Cerebellar cortex (tissue), 1 donor: ENCODE measurements at places on chromosomes 5 and 9.
A peak's percentile ranks its signal among the peaks of the same experiment; 100 is the strongest.

DNA sequence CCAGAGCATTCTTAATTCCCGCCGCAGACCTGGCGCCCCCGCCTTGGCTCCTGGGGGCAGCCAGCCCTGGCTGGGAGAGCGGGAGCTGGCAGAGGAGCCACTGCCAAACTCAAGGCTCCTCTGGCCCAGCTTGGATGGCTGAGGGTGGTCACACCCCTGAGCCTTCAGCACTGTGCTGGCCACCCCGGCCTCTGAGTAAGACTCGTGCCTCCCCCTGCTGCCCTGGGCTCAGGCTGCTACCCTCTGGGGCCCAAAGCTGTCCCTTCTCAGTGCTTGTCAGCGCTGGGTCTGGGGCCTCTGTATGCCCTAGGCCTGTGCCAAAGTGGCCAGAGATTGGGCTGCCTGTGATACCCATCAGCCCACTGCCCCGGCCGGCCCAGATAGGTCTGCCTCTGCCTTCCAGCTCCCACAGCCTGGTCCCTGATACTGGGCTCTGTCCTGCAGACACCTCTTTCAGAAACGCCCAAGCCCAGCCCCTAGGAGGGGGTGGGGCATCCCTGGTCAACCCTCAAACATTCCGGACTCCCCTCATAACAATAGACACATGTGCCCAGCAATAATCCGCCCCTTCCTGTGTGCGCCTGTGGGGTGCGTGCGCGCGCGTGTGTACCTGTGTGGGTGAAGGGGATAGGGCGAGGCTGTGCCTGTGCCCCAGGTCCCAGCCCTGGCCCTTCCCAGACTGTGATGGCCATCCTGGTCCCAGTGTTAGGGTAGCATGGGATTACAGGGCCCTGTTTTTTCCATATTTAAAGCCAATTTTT is 4.4 kb upstream of the PRR7 start:
- no peak for DNase-seq

DNA sequence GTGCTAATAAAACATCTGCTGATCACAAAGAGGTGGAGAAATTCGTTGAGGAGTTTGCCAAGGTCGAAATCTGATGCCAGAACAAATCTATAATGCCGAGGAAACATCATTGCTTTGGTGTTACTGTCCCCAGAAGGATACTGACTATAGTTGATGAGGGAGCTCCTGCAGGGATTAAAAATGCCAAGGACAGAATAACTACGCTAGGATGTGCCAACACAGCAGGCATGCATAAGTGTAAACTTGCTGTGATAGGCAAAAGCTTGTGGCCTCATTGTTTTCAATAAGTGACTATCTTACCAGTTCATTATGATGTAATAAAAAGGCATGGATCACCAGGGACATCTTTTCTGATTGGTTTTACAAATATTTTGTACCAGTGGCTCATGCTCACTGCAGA is 66.8 kb upstream of the ADCY2 start:
- no peak for DNase-seq

- no peak for DNase-seq
These were observed 2.6 kb upstream of the SNX18 start for GRCh38 chr5:54514841-54515432.

- peak; percentile 73 for DNase-seq
These were observed 6.7 kb upstream of the ANKRD18B start for GRCh38 chr9:33517373-33517772.

- no peak for DNase-seq
These were observed 83.1 kb downstream of the JMY start for GRCh38 chr5:79318935-79319614.

DNA sequence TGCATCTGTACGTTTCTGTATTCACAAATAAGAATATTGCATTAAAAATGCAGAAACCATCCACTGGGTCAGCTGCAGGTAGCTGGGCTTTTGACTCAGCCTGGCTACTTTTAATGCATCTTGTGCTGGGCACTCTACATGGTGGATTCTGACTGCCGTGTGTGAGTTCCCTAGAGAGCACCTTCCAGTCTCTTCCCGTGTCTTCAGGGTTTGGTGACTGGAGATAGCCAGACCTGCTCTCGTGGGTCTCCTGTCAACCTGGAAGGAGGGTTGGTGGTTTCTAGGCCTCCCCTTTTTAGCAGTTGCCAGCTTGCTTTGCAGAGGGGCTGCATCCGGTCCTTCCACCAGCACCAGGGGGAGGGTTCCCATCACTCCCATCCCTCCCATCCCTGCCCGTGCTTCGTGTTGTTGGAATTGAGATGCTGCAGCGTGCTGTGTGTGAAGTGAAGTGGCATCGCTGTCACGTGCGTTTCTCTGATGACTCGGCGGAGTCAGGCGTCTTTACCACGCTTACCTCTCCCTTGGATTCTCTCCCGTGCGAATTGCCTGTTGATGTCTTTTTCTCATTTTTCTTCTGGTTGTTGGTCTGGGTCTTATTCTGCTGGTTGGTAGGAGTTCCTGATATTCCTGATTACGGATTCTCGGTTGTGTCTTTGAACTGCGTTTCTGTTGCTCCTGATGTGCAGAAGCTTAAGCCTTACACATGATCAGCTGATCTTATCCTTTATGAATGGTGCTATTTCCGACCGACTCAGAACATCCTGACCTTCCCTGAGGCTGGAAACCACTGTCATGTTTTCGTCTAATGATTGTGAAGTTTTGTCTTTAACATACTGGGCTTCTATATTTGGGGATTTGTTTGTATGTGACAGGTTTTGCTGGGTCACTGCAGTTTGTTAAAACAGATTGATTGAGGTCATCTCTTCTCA is 16.9 kb downstream of the FBXW5 start:
- no peak for DNase-seq

- DNase-seq, result no peak
These were observed 16.2 kb downstream of the LMNB1 start for GRCh38 chr5:126793097-126793496.

- DNase-seq, result no peak
These were observed 193.5 kb downstream of the PLK2 start for GRCh38 chr5:58266402-58266801.

DNA sequence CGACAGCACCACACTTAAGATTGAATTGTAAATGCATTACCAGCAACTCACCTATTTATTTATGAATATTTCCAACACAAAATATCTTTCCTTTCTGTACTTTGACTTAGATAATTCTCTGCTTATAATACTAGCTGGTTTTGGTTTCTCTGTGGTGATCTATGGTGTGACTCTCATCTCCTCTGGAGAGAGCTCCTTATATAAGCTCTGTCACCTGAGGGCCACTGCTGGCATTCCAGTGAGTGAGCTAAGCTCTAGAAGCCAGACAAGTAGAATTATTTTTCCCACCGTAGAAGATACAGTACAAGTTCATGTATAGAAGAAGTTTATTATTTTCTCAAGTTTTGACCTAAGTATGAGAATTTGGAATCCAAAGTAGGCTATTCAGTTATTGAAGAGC is 111.5 kb downstream of the CDC42SE2 start:
- no peak for DNase-seq

DNA sequence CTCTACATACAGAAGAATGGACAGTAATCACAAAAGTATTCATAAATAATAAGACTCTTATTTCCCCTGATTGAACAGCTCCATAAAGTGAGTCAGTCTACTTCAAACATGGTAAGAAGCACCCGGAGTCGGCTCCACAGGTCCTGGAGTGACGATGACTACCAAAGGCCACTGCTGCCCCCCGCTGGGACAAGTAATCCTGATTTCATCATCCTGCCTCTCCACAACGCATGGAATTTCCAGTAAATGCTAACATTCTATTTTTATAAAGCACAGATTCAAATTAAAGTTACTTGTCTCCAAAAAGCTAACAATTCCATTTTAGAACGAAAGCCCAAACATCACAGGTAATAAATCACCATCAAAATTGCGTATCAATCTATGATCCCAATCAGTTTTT is 16.2 kb downstream of the ATPSCKMT start:
- no peak for DNase-seq

DNA sequence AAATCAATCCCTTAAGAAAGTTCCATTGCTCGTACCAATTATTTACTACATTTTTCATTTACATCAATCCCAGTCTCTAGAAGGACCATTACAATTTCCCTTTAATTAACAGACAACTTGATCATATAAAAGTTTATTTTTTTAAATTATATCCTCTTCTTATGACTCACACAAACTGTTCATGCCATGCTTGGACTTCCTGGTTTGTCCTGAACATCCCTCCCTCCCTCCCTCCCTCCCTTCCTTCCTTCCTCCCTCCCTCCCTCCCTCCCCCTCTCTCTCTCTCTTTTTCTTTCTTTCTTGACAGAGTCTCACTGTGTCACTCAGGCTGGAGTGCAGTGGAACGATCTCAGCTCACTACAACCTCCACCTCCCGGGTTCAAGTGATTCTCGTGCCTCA is 11.6 kb upstream of the CLTB start:
- DNase-seq, result no peak

DNA sequence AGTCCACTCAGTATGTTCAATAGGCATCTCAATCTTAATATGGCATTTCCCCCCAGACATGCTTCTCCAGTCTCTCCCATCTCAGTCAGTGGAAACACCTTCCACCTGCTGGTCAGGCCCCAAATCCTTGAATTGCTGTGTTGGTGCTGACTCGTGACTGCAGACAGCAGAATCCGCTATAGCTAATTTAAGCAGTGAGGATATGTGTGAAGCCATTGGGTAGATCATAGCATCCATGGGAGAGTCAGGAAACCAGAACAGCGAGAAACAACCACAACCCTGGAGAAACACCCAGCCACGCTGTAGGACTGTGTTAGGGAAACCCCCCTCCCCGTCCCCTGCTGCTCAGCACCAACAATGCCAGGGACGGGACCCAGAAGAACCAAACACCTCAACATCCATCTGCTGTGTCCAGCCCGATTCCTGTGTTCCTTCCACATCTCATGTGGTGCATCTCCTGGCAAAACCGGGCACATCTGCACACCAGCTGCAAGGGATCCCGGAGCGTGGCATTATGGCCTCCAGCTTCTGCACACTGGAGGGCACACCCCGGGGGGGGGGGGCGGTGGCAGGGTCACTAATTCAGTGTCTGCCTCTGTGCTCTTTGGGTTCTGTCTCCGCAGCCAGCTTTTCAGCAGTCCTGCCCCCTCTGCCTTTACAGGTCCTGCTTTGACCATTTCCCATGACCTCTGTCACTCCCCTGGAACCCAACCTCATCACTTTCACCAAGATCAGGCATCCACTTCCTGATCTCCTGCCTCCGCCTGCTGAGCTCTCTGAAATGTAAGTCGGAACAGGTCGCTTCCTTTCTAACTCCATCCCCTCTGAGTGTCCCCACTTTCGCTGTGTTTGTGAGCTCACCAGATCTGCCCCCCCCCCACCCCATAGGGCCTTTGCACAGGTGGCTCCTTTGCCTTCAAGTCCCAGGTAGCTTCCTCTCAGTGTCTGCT is 2.4 kb upstream of the PLEKHG4B start:
- DNase-seq, result no peak

DNA sequence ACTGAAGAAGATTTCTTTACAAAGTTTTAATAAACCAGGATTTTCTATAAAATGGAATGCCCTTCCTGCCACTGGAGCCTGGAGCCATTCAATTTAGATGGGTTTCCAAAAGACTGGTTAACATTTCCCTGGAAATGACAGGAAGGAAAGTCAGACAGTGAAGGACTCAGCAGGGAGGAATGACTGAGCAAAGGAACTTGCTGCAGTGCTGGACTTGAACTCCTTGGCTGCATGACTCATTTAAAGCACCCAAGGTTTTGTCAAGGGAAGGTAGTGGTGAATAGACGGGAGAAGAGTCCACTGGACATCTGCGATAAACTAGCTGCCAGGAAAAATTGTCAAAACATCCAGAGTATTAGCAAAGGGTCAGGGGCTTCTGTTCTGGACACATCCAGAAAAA is 163.8 kb upstream of the SLC28A3 start:
- DNase-seq, result no peak

- DNase-seq, result no peak
These were observed 1.9 kb upstream of the KIF3A start for GRCh38 chr5:132739232-132739631.

- no peak for DNase-seq
These were observed 652.3 kb upstream of the FTMT start for GRCh38 chr5:121199216-121199999.

- no peak for DNase-seq
These were observed 257.2 kb downstream of the YTHDC2 start for GRCh38 chr5:113770648-113771047.

DNA sequence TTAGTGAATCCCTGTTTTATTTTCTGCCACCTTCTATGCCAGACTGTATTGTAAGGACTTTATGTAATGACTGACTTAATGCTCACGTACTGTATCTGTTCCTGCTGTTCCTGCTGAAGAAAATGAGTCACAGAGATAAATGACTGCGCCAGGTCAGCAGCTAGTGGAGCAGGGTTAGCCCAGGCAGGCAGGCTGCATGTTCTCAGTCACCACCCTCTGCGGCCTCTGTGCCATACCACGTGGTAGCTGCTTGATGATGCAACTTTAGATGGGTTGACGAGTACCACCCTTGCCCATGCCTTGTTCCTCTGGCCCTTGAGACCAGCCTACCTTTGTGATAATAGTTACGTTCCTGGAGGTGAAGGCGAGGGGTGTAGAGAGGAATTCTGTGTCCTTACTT is 161.9 kb downstream of the TRIO start:
- DNase-seq, result no peak

DNA sequence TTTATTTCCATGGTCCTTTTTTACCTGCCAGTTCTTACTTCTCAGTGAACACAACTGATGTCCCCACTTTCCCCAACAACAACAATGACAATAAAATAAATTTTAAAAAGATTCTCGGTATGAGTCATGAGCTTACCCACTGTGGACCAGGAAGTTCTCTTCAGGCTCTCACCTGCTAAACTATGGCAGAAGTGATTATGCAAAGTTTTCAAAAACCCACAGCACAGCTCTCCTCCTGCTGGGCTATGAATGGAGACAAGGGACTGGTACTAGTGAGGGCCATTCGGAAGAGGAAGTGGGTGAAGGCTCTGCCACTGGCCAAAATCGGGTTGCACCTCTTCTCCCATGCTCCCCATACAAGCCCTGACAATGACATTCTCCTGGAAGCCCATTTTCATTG is 429.4 kb downstream of the PIK3R1 start:
- DNase-seq, result no peak

- no peak for DNase-seq
These were observed 16.2 kb downstream of the ARL15 start for GRCh38 chr5:54294097-54294667.

DNA sequence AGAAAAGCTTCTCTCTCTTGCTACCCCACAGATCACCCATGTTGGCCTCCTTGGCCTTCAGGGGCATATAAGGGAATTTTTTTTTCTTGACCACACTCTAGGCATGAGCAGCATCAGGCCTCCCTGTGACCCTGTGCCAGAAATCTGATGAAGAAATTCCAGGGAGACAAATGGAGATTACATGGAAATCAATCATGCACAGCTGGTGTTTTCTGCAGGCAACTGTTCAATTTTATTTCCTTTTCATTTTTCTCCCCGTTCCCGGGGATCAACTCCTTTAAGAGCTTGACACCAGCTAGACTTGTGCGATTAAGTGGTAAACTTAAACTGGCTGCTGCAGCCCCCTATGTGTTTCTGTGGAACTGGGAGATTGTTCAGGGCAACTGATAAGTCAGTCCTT is 59.3 kb downstream of the GALNT10 start:
- DNase-seq, result no peak

GRCh38 chr9:23823986-23824829 is 1.8 kb downstream of the ELAVL2 start:
- DNase-seq, result no peak

- DNase-seq, result peak; percentile 36
These were observed 145.7 kb upstream of the DAB2 start for GRCh38 chr5:39570403-39571027.
